ENCODE measurements at places on chromosomes 12 and 14.

- DNase-seq = no peak
Observed at GRCh38 chr12:5177096-5177495, 133.4 kb downstream of the KCNA5 start.

- DNase-seq = no peak
Observed at GRCh38 chr12:130478786-130479185, 141.1 kb downstream of the PIWIL1 start.

DNA sequence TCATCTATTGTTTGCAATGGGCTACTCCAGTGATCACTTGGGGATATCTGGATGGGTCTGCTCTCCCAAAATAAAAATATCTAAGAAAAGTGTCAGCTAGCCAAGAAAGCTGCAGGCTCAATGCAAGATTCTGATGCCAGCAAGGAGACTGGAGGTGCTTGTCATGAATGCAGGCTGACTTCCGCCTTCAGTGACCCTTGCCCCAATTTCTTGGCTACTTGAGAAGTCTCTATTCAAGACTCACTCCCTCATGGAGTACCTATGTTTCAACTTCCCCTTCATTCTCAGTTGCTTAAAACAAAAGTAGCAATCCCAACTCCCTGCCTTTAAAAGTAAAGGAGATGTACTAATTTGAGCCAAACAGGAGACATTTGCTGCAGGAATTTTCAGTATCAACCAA, 123.9 kb downstream of the GPR65 start:
- DNase-seq = no peak

GRCh38 chr14:59344691-59345455, 120.3 kb downstream of the GPR135 start:
- DNase-seq = no peak

DNA sequence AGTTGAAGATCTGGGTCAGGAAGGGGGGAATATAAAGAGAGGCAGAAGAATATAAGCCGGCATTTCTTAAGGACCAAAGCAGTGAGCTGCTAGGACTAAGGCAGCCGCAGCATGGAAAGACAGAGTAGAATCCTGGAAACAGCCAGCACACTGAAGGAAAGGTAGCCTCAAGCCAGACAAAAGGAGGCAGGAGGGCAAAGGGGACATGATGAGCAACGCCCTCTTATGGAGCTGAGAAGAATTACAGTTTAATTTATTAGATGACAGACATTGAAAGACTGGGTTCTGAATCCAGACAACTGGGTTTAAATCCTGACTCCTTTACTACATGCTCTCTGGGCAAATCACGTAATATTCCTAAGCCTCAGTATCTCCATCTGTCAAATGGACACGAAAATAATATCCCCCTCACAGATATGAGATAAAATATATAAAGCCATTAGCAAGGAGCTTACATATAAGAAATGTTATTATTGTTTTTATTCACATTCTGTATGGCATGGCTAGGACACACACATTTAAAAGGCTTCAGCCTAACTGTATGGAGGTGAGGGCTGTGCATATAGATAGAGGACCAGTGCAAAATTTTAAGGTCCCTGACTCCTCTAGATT, 8.1 kb upstream of the PCED1B start:
- no peak for DNase-seq

DNA sequence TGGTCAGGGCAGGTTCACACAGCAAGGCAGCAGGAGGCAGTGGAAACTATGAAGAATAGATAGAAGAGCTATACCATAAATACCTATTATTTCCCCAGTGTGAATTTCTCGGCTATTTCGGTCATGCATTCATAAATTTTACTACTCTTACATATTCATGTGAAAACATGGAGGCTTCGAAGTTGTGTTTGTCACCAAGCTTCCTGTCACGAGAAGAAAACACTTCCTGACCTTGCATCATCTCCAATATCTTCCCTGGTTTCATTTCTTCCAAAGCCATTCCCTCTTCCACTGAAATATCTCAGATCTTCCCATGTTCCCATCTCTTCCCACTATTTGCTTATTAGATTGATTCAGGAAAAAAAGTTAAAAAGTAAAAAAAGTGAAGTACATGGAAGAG, 80.4 kb downstream of the CPNE8 start:
- no peak for DNase-seq

GRCh38 chr12:70252832-70253231, 9.6 kb downstream of the CNOT2 start:
- no peak for DNase-seq

DNA sequence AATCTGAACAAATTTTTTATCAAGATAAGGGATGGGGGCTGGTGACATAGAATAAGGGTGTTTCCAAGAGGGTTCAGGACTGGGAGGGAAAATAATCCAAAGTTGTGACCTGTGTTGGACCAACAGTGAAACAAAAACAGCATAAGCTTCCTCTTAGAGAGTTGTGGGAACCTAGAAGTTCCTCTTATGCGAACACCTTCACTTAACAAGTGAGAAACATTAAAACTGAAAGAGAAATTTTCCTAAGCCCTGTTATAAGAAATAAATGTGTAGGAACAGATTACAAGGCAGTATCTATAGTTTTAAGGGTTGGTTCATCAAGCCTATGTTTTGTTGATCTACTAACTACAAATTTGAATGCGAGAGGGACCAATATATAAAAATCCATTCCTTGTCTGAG, 58.4 kb downstream of the LLPH start:
- DNase-seq = no peak

- no peak for DNase-seq
Observed at GRCh38 chr12:93896427-93896826, 219.3 kb downstream of the CRADD start.

GRCh38 chr14:52954346-52955214, 3.7 kb upstream of the FERMT2 start:
- no peak for DNase-seq

- no peak for DNase-seq
Observed at GRCh38 chr12:63480186-63480585, 188.1 kb downstream of the DPY19L2 start.

GRCh38 chr12:131003036-131003715, 49.5 kb downstream of the ADGRD1 start:
- no peak for DNase-seq

GRCh38 chr12:81084811-81085350, 7.0 kb downstream of the ACSS3 start:
- DNase-seq = no peak

DNA sequence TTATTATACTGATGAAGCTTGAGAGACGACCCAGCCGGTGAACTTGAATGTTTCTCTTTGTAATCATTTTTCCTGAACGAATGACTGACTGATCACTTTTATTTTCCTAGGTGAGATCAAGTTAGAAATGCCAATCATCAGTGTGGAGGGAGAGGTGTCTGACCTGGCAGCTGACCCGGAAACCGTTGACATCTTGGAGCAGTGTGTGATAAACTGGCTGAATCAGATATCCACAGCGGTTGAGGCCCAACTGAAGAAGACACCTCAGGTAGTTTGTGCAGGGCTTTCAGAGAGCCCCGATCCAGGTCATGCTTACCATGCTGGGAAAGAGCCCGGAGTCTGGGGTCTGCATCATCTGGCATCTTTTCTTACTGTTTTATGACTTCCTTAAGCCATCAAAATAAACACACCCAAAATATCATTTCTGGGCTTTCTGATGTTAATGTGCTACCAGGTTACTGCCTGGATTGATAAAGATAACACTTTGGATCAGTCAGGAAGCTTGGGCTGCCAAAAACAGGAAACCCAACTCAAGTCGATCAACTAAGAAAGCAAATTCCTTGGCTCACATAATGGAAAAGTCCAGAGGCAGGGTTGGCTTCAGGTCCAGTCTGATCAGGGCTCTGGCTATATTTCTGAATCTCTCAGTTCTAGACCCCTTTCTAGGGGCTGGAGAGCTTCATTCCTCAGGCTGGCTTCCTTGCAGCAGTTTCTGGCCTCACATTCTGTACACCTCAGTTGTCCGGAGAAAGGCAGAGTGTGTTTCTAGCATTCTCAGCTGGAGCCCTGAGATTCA, 21.1 kb downstream of the DNAH10 start:
- DNase-seq = no peak

DNA sequence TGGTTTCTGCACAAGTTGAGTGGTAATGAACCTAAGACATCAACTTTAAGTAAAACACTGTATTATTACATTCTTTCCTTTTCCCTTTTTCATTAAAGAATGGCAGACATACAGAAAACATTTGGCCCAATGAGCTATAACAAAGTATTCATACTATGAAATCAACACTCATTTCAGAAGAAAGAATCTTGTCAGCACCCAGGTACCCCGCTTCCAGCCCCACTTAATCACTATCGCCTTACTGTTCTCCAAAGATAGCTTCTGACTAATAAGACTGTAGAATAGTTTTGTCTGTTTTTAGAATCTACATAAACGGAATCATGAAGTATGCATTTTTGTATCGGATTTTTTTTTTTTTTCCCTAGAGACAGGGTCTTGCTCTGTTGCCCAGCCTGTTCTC, 9.5 kb downstream of the CNTN1 start:
- no peak for DNase-seq

- DNase-seq = no peak
Observed at GRCh38 chr12:108210001-108210400, 80.9 kb downstream of the WSCD2 start.

DNA sequence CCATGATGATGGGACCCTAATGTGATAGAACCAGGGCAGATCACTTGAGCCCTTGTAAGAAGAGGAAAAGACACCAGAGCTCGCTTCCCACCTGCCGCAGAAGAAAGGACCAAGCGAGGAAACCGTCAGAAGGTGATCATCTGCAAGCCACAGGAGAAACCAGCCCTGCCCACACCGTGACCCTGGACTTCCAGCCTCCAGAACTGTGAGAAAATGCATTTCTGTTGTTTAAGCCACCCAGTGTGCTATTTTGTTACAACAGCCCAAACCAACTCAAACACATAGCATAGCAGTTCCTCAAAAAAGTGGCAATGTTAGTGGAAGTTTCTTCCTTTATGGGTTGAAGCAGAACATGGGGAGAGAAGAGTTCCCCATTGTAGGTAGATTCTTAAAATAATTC, 107.9 kb upstream of the BCL2L14 start:
- DNase-seq = no peak

GRCh38 chr14:60632257-60632656, 17.0 kb downstream of the SIX1 start:
- no peak for DNase-seq

DNA sequence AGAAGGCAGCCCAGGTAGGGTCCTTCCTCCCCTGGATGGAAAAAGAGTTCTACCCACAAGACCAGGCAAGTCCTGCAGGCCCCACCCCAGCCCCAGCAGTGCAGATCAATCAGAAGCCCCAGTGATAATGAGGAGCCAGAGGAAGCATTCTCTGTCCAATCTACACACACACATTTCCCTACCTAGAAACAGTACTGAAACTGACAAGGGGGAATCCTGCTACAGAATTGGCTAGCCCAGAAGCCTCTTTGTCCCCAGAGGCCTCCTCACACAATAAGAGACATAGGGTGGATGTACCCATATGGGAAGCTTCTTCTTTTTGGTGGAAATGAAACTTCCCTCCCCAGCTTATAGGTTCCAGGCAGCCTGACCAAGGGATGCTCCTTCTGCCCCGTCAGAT, 9.9 kb downstream of the FSCB start:
- no peak for DNase-seq

GRCh38 chr14:51544471-51544870, 107.2 kb upstream of the FRMD6 start:
- no peak for DNase-seq

DNA sequence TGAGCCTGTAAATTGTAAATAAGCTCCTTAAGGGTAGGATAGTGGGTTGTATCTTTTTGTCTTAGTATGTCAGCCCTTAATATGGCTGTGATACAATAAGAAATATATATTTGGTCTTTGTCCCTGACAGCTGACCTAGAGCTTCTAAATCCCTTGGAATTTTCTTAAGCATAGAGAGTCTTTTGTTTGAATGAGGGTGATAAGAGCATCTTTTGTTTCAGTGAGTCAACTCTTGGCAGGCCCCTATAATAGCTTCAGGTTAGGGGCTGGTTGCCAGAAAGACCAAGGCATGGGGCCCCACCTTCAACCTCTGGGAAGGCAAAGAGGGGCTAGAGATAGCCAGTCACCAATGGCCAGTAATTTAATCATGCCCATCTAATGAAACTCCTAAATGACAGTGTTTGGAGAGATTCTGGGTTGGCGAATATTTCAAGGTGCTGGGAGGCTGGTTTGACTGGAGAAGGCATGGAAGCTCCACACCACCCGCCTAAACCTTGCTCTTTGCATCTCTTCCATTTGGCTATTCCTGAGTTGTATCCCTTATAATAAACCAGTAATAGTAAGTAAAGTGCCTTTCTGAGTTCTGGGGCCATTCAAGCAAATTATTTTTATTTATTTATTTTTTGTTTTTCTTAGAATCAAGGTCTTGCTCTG, 10.5 kb downstream of the PALS1 start:
- DNase-seq = no peak

Data from stimulated activated CD4-positive, alpha-beta T cell treated with anti-CD3 and anti-CD28 coated beads, Interleukin-4, amount 100 ng/mL, for 4 hours (primary cell).